Neural crest cell (in vitro differentiated cells): ENCODE measurements at places on chromosomes 1 and 21. TPM values are rescaled to one million over a fixed set of nuclear protein-coding genes. Genes with fewer than 3 reads are reported as not detected.

The RNU1-1 gene
- total RNA-seq = 2,478 and 3,042 TPM in 2 replicates

The LCE2B gene
- not detected in 2 replicates for total RNA-seq

The INSRR gene
- total RNA-seq = 0.07 TPM in 1 of 2 replicates, not detected in the other

The CHI3L2 gene
- not detected in 2 replicates for total RNA-seq

The UFC1 gene
- total RNA-seq = 77.2 and 80.9 TPM in 2 replicates

The SIPA1L2 gene
- total RNA-seq = 34.5 and 38.7 TPM in 2 replicates

The CDC42BPA gene
- total RNA-seq = 35.6 and 38.0 TPM in 2 replicates

The CD244 gene
- total RNA-seq = not detected in 2 replicates

The TFAP2E gene
- total RNA-seq = 0.43 and 0.61 TPM in 2 replicates

The NTRK1 gene
- 0.21 and 0.27 TPM in 2 replicates for total RNA-seq

The AMY1A gene
- total RNA-seq = not detected in 2 replicates

The LCE3D gene
- not detected in 2 replicates for total RNA-seq

The ETV3L gene
- total RNA-seq = 0.19 and 0.23 TPM in 2 replicates

The RBM11 gene
- total RNA-seq = 0.36 and 0.65 TPM in 2 replicates

The PRAMEF13 gene
- not detected in 2 replicates for total RNA-seq

The LEFTY2 gene
- not detected in 2 replicates for total RNA-seq

The SLC45A3 gene
- total RNA-seq = 13.1 and 14.0 TPM in 2 replicates

The OPTC gene
- total RNA-seq = not detected in 2 replicates

The CDA gene
- total RNA-seq = not detected in 2 replicates

The DNAJC6 gene
- total RNA-seq = 2.0 and 2.4 TPM in 2 replicates

The ADGRB2 gene
- 17.8 and 18.8 TPM in 2 replicates for total RNA-seq

The TSNAX gene
- total RNA-seq = 39.2 and 41.1 TPM in 2 replicates

The BRINP3 gene
- total RNA-seq = 0.45 and 0.77 TPM in 2 replicates

The HSD3B1 gene
- not detected in 2 replicates for total RNA-seq

The RUNX3 gene
- 0.16 TPM in 1 of 2 replicates, not detected in the other for total RNA-seq

The LCE1D gene
- total RNA-seq = not detected in 2 replicates

The PDC gene
- total RNA-seq = not detected in 2 replicates

The NCMAP gene
- total RNA-seq = not detected in 2 replicates

The MARK1 gene
- 14.2 and 14.6 TPM in 2 replicates for total RNA-seq

The LRRC3 gene
- total RNA-seq = 9.6 and 10.1 TPM in 2 replicates

The RAD54L gene
- total RNA-seq = 54.2 and 55.8 TPM in 2 replicates

The ANGPTL1 gene
- total RNA-seq = 0.21 and 0.96 TPM in 2 replicates

The SLAMF7 gene
- not detected in 2 replicates for total RNA-seq

The WNT3A gene
- total RNA-seq = not detected in 2 replicates

The LAD1 gene
- total RNA-seq = not detected in 2 replicates

The GRIK1 gene
- total RNA-seq = 0.77 and 0.91 TPM in 2 replicates

The RHEX gene
- total RNA-seq = 0.48 and 0.93 TPM in 2 replicates

The MIXL1 gene
- total RNA-seq = 0.37 and 0.41 TPM in 2 replicates

The RPTN gene
- total RNA-seq = not detected in 2 replicates

The LCE1B gene
- total RNA-seq = not detected in 2 replicates

The CCDC181 gene
- 7.5 TPM in 2 replicates for total RNA-seq
